ENCODE measurements at places on chromosomes 4 and X. TPM values are rescaled to one million over a fixed set of nuclear protein-coding genes. Genes with fewer than 3 reads are reported as not detected.

TBC1D25 gene
- 9.5 TPM for total RNA-seq

- H3K4me3 ChIP-seq = no peak overlapping the region
- H3K4me1 ChIP-seq = no peaks in the 10 kb centered on the region
- no peaks in the 10 kb centered on the region for H3K36me3 ChIP-seq
- peaks cover 16% of the 10 kb centered on the region for H3K27me3 ChIP-seq
These were observed 4.4 kb downstream of the GPRIN3 start for GRCh38 chr4:89303177-89303576.

FGFBP2 gene
- not detected for total RNA-seq

NOX1 gene
- not detected for total RNA-seq

DNA sequence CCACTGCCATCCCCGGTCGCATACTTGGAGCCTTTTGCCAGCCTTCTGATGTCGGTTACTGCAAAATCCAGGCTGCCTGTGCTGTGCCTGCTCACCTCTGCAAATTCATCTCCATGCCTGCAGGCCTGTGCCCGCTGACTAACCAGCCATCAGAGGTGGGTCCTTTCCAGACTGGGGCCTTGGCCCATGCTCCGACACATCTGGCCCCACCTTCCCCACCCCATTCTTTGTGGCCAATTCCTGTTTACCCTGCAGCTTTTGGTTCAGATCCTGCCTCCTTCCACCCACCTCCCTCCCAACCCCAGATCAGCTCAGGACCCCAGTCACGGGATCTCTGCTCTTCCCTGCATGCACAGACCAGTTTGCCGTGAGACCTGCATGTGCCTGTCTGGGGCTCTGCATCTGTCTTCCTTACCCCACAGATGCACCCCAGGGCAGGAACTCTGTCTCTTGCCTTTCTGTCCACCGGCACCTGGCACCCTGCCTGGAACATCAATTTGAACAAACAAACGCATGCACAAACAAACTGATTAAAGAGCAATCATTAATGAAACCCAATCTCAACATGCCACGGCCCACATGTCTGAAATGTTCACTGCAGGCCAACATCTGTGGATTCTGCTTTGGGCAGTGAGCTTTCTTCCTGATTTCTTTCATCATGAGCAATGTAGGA is 112.8 kb upstream of the PSAPL1 start:
- DNase-seq = no peak
- no peak overlapping the region for H3K4me3 ChIP-seq
- H3K4me1 ChIP-seq = no peaks in the 10 kb centered on the region
- H3K27me3 ChIP-seq = no peaks in the 10 kb centered on the region
- H3K27ac ChIP-seq = no peak overlapping the region

PRDM5 gene
- not detected for total RNA-seq

GRCh38 chr4:17766826-17767458 is 14.5 kb downstream of the FAM184B start:
- H3K4me1 ChIP-seq = no peaks in the 10 kb centered on the region
- no peaks in the 10 kb centered on the region for H3K36me3 ChIP-seq
- H3K27ac ChIP-seq = no peak overlapping the region
- no peaks in the 10 kb centered on the region for H3K27me3 ChIP-seq
- H3K4me3 ChIP-seq = no peak overlapping the region

GRCh38 chr4:148420397-148420796 is 21.8 kb downstream of the NR3C2 start:
- H3K36me3 ChIP-seq = no peaks in the 10 kb centered on the region
- DNase-seq = no peak
- no peak overlapping the region for H3K27ac ChIP-seq
- H3K4me3 ChIP-seq = no peak overlapping the region
- H3K27me3 ChIP-seq = no peaks in the 10 kb centered on the region

DNA sequence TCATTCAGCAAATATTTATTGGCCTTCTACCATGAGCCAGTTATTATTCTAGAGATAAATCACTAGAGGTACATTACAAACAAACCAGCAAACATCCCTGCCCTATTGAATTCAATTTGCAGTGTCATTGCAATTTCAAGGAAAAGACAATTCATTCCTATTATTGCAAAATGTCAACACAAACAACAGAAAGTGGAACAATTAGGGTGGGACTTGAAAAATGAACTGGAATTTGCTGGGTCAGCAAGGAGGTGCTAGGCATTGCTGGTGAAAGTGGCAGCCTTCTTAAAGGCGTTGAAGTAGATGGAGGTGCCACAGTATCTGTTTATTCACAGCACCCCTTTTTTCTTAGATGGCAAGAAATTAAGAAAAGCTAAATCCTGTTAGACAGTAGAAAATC is 224.0 kb upstream of the BMP3 start:
- no peak overlapping the region for H3K27ac ChIP-seq
- H3K36me3 ChIP-seq = no peaks in the 10 kb centered on the region
- H3K4me3 ChIP-seq = no peak overlapping the region

DNA sequence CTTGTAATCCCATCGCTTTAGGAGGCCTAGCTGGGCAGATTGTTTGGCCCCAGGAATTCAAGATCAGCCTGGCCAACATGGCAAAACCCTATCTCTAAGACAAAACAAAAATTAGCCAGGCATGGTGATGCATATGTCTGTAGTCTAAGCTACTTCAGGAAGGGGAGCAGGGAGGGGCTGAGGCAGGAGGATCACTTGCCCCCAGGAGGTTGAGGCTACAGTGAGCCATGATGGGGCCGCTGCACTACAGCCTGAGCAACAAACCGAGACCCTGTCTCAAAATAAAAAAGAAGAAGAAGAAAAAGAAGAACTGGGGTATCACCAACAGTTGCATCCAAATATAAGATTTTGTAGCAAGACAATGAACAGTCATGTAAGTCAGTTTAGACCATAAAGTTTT is 47.3 kb upstream of the NFKB1 start:
- H3K27ac ChIP-seq = no peak overlapping the region
- no peaks in the 10 kb centered on the region for H3K36me3 ChIP-seq
- no peak overlapping the region for H3K4me3 ChIP-seq
- no peak for DNase-seq
- H3K27me3 ChIP-seq = peaks cover 7% of the 10 kb centered on the region
- no peaks in the 10 kb centered on the region for H3K4me1 ChIP-seq

DNA sequence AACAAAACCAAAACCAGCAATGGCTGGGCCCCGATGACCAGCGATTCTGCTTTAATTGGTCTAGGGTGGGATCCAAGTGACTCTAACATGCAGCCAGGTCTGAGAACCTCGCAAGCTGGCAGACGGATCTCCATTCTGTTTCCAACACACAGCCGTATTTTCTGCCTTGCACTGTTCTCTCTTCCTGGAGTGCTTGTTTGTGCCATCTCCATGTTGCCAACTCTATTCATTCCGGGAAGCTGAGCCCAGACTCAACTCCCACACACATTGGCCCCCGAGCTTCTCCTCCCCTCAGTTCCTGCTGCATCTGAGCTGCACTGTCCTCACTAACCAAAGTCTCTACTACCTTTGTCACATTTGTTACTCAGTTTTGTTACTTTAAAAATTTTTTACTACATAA is 35.6 kb downstream of the GEMIN8 start:
- H3K27ac ChIP-seq = no peak overlapping the region
- 0 out of 3 replicates have a peak, but pooled peaks cover 2% of the 10 kb centered on the region for H3K27me3 ChIP-seq
- no peak overlapping the region for H3K4me3 ChIP-seq
- no peaks in the 10 kb centered on the region for H3K4me1 ChIP-seq
- H3K36me3 ChIP-seq = no peaks in the 10 kb centered on the region

GRCh38 chr4:105838082-105838481 is 57.2 kb upstream of the NPNT start:
- no peak for DNase-seq
- peaks cover 2% of the 10 kb centered on the region for H3K36me3 ChIP-seq
- no peaks in the 10 kb centered on the region for H3K27me3 ChIP-seq
- no peak overlapping the region for H3K27ac ChIP-seq

GRCh38 chr4:42954963-42955669 is 62.6 kb downstream of the GRXCR1 start:
- no peaks in the 10 kb centered on the region for H3K4me1 ChIP-seq
- no peaks in the 10 kb centered on the region for H3K27me3 ChIP-seq
- no peak overlapping the region for H3K27ac ChIP-seq
- no peaks in the 10 kb centered on the region for H3K36me3 ChIP-seq
- no peak overlapping the region for H3K4me3 ChIP-seq

GRCh38 chr4:122218762-122219161 is 66.6 kb downstream of the BLTP1 start:
- DNase-seq = no peak
- no peaks in the 10 kb centered on the region for H3K27me3 ChIP-seq
- no peaks in the 10 kb centered on the region for H3K4me1 ChIP-seq
- H3K27ac ChIP-seq = no peak overlapping the region

GRCh38 chr4:26015133-26015651 is 101.2 kb downstream of the SMIM20 start:
- no peaks in the 10 kb centered on the region for H3K36me3 ChIP-seq
- H3K27ac ChIP-seq = no peak overlapping the region
- H3K4me1 ChIP-seq = no peaks in the 10 kb centered on the region
- no peak for DNase-seq
- no peak overlapping the region for H3K4me3 ChIP-seq

DNA sequence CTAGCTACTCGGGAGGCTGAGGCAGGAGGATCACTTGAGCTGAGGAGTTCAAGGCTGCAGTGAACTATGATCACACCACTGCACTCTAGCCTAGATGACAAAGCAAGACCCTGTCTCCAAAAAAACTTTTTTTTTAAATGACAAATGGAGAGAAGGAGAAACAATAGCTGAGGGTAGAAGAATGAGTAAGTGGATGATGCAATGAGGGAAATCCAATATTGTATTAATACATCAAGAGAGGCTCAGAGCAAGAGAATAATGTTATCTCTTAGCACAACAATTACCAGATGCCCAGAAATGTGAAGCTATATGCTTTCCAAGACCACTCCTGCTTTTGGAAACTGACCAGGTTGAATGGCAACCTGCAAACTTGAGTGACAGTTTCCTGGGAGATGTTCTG is 19.9 kb upstream of the GPR173 start:
- H3K36me3 ChIP-seq = no peaks in the 10 kb centered on the region
- H3K27ac ChIP-seq = no peak overlapping the region
- DNase-seq = no peak

ZNF732 gene
- total RNA-seq = 0.16 TPM

DNA sequence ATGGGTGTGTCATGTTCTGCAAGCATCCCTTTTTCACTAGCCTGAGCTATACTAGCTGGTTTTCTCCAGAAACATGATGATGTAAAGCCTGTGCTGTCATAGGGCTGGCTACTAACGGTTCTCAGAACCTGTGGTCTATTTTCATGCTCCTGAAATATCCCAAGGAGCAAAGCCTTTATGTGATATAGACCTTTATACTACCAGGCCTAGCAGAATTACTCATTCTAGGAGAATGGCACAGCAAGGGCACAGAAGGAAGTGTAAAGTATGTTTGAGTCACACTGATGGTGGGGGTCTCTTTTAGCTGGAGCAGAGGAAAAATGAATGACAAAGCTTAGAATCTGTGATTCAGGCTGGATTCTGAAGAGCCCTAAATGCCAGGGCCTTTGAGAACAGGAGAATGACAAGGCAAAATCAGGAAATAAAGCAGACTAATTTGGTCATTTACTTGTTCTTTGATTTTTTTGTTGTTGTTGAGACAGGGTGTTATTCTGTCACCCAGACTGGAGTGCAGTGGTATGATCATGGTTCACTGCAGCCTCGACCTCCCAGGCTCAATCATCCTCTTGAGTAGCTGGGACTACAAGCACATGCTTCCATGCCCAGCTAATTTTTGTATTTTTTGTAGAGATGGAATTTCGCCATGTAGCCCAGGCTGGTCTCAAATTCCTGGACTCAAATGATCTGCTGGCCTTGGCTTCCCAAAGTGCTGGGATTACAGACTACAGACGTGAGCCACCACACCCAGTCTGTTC is 11.8 kb downstream of the TCEAL1 start:
- no peak overlapping the region for H3K4me3 ChIP-seq
- no peak overlapping the region for H3K27ac ChIP-seq
- DNase-seq = no peak
- H3K27me3 ChIP-seq = no peaks in the 10 kb centered on the region

Data from K562 (cell line).